ENCODE measurements at places on chromosomes 7 and 10. TPM values are rescaled to one million over a fixed set of nuclear protein-coding genes. Genes with fewer than 3 reads are reported as not detected.

The TMEM229A gene
- 0.42 TPM for total RNA-seq

DNA sequence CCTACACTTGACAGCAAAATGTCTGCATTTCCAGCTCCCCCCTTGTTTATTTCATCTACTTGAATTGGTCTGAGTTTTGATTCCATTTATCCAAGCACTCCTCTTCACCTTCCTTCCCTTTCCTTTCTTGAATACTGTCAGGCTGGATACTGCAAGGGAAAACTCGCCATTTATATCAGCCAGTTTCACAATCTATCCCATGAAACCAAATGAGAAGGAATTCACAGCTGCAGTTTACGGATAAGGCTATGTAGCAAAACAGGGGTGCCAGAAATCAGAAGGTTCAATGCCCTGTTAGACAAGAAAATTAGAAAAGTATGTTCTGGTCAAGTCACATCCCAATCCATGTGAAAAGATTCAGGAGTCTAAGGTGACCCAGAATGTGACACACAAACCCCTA lies 28.1 kb downstream of the CCDC6 start:
- no peak for DNase-seq

DNA sequence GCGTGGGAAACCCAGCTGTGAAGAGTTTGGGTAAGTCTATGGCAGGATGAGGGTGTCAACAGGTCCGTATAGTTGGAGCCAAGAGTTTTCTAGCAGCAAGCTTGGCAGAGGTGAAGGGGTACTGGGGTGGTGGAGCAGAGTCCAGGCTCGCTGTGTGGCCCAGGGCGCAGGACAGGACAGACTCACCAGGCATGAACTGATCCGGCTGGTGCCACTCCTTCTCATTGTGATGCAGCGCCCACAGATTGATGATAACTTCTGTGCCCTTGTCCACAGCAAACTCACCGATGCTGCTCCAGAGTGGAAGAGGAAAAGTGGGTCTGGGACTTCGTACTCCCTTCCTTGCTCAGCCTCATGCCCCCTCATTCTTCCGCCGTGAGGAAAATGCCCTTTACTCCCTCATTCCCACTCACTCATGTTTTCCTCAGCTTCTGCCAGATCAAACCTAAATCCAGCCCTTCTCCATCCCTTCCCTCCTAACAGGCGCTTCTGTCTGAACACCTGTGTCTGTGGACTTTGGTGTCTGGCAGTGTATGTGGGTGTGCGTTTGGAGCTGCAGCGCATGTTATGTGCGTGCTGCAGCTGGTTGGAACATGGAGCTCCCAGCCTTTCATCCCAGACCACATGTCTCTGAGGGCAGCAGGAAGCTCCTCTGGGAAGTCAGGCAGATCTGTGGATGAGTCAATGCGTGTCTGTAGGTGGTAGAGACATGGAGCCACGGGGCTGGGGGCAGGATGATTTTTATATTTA lies 5.7 kb downstream of the CYP17A1 start:
- DNase-seq = no peak

DNA sequence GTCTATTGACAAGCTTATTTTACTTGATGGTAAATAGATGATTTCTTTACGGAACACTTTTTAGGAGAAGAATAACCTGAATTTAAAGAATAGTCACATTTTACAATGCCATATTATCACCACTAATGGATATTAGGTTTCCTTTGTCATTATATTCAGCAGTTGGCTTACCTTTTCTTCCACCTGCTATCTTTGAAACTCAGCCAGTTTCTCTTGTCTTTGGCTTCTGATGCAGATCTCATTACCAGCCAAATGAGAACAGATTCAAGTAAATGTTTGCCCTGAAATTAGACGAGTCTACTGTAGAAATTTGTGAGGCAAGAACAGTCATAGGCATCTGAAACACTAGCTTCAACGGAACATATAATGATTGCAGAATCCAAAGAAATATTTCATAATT lies 85.5 kb upstream of the OIT3 start:
- no peak for DNase-seq

Measured in ureter (tissue), 1 donor.